COLO829 (cell line): ENCODE measurements at places on chromosomes 3 and 15.

- no peak for DNase-seq
Observed at GRCh38 chr3:12759693-12760565, 870 bp upstream of the TMEM40 start.

DNA sequence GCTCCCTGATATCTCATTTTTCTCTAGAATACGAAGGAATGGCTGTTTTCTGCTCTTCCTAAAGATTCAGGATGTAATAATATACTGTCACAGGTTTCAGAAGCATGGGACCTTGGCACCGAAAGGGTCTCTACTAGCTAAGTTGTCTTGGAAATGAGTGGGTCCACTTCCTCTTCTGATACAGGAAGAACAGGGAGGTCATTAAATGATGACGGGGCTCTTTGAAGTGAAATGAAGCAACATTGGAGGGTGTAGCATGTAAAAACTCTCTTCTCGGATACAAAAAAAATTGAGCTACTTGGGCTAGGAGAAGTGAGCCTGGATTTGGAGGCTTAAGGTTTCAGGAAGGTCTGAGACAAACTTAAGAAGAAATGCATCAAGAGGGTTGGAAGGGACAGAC is 349.8 kb upstream of the TPRG1 start:
- DNase-seq = no peak

- no peak for DNase-seq
Observed at GRCh38 chr3:13532085-13532484, 16.8 kb upstream of the FBLN2 start.

GRCh38 chr3:160566499-160566898 is 1.1 kb upstream of the KPNA4 start:
- no peak for DNase-seq

DNA sequence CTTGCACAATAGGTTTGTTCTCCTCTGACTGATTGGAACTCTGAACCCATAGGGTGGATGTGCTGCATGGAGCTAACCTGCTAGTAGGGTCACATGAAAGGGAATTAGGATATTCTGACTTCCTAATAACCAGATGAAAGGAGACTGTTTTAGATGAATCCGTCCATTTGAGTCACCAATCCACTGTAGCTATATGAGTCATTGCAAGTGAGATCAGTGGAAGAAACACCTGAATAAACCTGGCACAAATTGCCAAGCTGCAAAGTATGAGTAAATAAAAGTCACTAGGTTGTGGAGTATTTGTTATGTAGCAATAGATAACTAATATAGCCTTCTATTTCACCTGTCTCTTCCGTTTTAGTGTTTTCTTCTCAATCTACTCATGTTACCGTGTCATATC is 584.4 kb downstream of the PDCD6IP start:
- no peak for DNase-seq

DNA sequence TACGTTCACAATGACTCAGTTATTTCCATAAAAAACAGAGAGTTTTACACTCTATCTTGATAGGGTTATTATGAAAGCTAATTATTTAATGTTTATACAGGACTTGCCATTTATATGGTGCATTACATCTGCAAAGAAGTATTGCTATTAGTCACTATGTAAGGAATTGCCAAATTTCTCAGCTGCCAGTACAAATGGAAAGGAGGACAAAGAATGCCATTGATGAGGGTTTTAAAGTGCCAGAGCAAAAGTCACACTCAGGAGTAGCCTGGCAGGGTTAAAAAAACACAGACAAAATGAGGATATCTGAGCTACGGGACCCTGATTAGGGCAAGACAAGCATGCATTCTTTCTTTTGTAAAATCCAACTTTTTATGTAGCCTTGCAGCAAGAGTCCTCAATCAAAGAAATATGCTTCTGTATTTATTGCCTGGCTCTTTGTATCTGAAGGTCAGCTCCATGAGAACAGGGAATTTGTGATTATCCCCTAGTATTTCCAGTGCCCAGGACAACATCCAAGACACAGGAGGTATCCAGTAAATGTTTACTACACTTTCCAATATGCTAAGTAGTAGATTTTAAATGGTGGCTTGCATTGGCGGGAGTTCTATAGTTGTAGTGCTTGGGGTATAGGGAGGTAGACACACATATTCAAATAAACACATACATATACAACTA is 1013.6 kb downstream of the ROBO1 start:
- DNase-seq = peak; percentile 94

DNA sequence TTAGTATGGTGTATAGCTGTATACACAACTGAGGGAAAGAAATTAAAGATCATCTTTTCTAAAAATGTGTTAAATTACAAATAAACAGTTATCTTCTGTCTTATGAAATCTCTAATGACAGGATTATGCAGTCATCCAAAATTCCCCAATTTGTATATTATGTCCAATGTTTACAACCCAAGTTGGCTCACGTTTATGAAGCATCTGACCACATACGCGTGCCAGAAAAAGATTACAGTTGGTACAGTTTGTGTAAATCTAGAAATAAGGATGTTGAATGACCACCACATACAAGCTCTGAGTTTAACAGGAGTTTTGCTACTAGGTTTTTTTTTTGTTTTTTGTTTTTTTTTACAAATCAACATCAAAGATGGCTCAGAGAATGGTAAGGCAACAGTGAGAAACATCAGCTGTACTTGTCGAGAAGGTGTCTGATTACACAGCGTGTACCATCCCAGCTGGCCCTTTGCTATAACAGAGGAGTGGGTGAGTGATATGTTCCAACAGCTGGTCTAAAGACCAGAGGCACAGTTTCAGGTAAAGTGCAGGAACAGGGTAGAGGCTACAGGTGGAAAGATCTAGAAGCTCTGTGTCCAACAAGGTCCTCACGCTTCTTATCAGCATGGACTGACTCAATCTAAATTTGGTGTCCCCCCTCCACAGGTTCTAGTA is 47.1 kb downstream of the USF3 start:
- no peak for DNase-seq

GRCh38 chr15:80233581-80233980 is 18.4 kb downstream of the CTXND1 start:
- DNase-seq = no peak

DNA sequence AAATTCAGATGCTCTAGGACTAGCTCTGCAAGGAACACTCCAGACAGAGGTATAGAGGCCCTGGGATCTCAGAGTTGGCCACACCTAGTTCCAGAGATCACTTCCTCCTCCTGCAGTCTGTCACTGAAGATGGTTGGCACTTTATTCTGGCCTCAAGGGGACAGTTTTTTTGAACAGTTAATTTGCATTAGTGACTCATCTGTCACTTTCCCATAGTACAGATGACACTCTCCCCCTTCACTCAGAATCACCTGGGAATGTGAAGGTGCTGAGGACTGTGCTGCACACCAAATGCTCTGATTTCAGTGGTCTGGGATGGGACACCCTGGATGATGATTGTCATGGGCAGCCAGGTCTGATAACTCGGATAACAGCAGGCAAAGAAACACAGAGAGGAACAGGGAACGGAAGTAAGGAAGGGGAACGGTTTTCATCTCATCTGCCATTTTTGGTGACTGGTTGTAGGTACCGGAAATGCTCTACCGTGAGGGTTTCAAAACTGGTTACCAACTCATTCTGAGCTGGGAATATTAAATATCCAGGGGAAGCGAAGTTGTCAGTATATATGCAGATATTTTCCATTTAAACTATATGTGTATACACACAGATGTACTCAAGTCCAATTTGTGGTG is 232.5 kb upstream of the ST8SIA2 start:
- no peak for DNase-seq

DNA sequence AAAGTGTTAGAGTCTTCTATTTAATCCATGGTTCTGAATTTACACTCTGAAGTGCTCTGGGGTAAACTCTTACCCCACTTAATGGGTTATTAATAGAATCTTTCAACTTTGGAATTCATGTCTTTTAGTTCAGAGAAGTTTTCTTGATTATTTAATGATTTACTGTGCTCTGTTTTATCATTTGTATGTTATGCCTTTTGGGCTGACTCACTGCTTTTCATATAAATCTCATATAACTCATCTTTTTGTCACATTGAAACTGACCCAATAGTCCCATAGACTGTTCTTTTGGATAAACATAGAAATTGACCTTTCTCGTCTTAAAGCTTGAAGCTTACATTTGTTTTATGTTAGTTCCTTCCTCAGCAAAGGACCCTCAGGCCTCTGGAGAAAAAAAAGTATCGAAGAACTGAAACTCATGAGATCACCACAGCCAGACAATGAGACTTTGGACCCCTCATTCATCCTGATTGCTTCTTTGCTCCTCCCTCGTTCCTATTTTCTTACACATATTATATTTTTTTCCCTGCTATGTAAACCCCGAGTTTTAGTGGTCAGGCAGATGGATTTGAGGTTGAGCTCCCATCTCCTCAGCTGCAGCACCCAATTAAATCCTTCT is 229.1 kb upstream of the CBLB start:
- DNase-seq = no peak

DNA sequence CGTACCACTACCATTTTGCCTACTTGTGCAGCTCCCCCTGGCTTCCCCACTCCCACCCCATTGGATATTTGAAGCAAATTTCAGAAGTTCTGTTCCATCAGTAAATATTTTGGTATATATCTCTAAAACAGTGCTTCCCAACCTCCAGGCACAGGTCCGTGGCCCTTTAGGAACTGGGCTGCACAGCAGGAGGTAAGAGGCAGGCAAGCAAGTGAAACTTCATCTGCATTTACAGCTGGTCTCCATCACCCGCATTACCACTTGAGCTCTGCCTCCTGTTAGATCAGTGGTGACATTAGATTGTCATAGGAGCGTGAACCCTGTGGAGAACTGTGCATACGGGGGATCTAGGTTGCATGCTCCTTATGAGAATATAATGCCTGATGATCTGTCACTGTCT is 97.2 kb upstream of the LRRFIP2 start:
- no peak for DNase-seq

DNA sequence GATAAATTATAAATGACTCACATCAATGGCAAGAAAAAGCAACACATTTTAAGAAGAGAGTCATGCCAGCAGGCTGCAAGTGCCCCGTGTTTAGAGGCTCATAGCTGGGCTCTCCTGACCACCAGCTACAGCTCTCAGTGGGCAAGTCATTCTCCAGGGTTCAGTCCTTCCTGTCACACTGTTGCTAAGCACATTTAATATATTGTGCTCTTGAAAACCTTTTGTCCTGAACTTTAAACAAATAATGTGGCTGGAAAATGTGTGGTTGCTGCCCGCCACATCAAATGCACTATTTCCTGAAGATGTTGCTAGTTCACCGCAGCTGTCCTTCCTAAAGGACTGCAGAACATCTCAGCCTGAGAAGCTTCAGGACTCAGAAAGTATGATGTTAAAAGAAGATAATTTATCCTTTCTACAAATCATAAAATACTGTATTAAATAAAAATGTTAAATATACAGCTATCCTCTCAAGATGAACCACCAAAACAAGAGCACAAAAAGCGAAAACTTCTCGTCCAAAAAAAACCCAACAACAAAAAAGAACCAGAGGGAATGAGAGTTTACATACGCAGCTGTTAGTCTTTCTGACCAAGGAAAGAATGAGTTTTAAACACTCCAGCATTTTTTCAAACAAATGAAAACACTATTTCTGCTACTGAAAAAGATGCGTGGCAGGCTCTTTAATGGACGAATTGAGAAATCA is 951 bp downstream of the TARS3 start:
- no peak for DNase-seq

GRCh38 chr3:55615694-55616295 is 128.7 kb upstream of the WNT5A start:
- peak; percentile 20 for DNase-seq

GRCh38 chr3:120839120-120839519 is 68.9 kb upstream of the STXBP5L start:
- no peak for DNase-seq

- no peak for DNase-seq
Observed at GRCh38 chr15:52028431-52029093, 9.5 kb downstream of the MAPK6 start.

DNA sequence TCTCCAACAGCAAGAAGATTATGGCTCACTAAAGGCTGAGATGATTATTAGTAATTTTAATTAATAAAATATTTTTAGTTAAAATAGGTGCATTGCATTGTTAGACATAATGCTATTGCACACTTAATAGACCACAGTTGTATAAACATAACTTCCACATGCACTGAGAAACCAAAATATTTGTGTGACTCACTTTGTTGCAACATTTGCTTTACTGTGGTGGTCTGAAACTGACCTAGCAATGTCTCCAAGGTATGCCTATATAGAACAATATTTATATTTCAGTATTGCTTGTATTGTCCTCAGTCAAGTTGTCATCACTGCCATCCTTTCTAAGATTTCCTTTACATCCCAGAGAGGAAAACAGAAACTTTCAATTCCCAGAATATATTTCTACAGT is 1215.2 kb downstream of the SI start:
- no peak for DNase-seq

DNA sequence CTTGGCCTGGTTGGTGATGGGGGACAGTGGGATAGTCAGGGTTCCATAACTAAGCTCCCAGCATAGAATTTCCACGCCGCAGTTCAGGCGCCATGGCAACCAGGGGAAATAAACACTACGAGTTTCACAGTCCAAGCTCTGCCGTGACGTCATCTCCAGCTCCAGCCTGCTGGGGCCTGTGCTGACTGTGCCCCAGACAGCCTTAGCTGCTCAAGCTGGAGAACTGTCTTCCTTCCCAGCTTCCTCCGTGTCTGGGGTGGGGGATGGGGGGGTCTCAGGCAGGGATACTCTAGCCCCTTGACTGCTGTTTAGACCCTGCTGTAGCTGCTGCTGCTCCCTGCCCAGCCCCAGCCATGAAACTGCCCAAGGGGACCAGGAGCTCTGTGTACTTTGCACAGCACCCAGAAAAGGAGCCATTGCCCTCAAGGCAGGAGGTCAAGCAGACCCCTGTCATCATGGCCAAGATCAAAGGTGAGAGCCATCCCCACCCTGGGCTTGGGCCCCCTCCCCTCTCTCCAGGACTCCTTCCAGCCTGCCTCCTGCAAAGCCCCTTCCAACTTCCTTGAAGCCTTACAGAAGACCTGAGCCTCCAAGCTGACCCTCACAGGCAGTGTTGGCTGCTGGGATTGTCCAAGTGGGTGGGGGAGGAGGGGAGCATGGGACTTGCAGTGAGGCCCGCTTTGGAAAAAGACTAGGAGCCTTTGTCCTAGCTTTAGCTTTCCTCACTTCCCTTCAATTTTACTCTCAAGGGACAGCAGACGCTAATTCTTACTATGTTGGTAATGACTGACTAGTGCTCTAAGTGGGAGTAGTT is 11.4 kb upstream of the CSPG4 start:
- DNase-seq = peak; percentile 74

DNA sequence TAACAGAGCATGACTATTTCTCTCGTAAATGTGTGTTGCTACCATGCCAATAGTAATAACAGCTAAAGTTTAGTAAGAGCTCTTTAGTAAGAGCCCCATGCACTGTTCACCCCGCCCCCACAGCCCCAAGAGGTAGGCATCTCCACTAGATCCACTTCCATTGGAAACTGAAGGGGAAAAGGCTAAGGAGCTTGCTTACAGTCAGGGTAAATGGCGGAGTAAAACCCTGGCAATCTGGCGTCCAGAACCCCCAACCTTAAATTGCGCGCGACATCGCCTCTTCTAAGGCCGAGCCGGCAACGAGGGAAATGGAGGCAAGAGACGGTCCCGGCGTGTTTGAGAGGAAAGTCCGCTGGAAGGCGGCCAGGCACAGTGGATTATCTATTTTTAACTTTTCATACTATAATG is 654 bp upstream of the C3orf38 start:
- peak; percentile 11 for DNase-seq
